ENCODE measurements at places on chromosomes 7 and 10.

GRCh38 chr10:113326160-113327111, 226.4 kb upstream of the HABP2 start:
- peak; percentile 92 for DNase-seq

GRCh38 chr10:20146004-20146403, 329.8 kb downstream of the PLXDC2 start:
- DNase-seq = no peak

DNA sequence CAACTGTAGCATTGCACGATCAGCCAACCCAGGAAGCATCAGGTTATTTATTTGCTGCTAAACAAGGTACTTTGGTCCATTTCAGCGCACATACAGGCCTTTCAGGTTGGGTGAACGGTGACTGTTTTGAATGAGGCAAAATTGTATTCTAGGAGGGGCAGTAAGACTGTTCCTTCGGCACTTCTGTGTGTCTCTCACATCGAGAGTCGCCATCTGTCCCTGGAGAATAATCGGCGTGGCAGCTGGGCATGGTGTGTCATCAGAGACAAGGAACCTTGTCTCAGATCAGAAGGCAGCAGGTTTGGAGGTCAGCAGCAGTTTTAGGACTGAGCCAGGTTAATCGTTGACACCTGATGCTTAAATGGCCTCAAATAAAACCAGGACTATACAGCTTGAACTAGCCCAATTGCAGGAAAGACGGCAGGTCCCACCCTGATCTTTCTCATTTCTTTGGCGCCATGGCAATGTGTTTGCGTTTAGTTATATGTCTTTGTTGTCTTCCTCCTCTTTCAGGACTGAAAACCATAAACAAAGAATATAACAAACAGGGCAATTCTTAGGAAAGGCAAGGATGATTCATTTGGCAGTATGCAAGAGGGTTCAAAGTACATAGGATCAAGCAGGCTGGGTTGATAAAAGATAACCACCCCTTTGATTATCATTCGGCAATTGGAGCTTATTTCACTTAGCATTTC, 92.0 kb upstream of the PRR15 start:
- no peak for DNase-seq

GRCh38 chr7:151342811-151343210, 1.2 kb downstream of the NUB1 start:
- no peak for DNase-seq

- DNase-seq = no peak
These were observed 98.3 kb upstream of the SEC61G start for GRCh38 chr7:54857294-54857693.

GRCh38 chr7:143973870-143974416, 19.3 kb downstream of the OR2F1 start:
- DNase-seq = no peak

- no peak for DNase-seq
These were observed 144.5 kb upstream of the PCBD1 start for GRCh38 chr10:71032887-71033286.

- peak; percentile 78 for DNase-seq
These were observed 461.5 kb upstream of the C7orf33 start for GRCh38 chr7:148129023-148129422.

DNA sequence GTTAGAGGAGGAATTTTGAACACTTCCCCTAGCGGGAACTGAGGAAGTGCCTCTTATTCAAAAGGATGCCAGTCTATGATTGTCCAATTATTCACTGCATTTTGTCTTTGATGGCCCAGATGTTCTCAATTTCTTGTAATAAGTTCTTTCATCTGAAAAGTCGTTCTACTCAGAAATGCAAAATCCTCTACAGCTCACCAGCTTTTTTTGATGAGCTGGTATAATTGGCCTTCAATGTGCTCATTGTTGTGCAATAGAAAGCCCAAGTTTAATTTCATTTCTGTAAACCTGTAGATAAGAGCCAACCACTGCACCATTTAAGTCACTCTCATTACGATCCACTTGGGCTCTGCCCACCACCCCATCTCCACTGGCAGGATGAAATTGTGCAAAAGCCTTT, 978.7 kb upstream of the AUTS2 start:
- DNase-seq = no peak

DNA sequence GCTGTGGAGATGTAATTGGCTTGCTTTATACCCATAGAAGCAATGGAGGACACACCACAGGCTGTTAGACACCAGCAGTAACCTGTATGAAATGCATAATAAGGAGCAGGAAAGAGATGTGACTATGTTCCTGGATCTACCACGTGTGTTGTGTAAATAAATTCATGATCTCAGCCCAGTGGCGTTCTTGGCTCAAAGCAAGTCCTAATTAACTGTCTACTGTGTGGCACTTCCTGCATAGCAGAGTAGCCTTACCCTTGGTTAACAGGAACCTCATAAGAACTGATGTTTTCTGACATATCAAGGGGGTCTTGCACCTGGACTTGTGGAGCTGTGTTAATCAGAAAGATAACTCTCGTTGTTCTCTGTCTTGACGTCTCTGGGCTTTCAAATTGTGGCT, 25.7 kb upstream of the FAM180A start:
- peak; percentile 96 for DNase-seq

DNA sequence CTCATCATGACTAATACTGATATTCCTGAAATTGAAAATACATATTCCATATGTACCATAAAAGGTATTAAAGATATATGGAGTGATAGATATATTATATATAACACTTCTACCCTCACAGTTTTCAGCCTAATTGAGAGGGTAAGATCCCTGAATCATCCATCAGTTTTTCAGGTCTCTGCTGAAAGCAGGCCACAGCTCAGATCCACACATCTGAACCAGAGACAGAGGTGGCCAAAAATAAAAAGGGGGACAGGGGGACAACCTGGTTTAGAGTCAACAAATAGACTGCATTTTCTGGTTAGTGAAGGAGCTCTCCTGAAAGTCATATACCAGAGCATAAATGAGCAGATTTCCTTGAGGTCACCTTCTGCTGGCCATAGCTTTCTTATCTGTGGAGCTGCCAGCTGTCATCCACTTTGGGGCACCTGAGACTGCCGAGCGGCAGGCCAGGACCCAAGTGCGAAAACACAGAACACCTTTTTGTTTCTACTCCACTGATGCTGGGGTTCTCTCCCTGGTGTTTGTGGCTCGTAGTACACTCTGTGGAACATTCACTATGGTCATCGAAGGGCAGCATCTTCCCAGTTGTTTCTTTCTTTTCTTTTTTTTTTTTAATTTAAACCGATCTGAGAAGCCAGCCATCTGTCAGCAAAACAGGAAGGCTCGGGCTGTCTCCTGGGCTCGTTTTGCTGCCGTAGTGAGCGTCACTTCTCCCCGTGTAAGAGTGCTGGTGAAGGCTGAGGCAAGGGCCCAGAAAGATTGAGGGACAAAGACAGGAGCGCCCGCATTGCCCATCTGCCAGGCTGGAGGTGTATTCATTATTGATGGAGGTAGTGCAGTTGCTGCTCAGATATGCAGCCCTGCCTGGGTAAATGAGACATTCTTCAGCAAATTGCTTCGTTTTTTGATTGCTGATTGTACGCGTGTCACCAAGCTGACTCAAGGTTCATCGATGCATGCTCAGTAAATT, 13.5 kb downstream of the IKZF1 start:
- DNase-seq = no peak

GRCh38 chr10:116848032-116848943, 1.0 kb upstream of the ENO4 start:
- DNase-seq = peak; percentile 42

GRCh38 chr10:73094986-73095480, 1.6 kb downstream of the P4HA1 start:
- DNase-seq = no peak

- peak; percentile 12 for DNase-seq
These were observed 44.8 kb downstream of the PALS2 start for GRCh38 chr7:24617957-24618616.

DNA sequence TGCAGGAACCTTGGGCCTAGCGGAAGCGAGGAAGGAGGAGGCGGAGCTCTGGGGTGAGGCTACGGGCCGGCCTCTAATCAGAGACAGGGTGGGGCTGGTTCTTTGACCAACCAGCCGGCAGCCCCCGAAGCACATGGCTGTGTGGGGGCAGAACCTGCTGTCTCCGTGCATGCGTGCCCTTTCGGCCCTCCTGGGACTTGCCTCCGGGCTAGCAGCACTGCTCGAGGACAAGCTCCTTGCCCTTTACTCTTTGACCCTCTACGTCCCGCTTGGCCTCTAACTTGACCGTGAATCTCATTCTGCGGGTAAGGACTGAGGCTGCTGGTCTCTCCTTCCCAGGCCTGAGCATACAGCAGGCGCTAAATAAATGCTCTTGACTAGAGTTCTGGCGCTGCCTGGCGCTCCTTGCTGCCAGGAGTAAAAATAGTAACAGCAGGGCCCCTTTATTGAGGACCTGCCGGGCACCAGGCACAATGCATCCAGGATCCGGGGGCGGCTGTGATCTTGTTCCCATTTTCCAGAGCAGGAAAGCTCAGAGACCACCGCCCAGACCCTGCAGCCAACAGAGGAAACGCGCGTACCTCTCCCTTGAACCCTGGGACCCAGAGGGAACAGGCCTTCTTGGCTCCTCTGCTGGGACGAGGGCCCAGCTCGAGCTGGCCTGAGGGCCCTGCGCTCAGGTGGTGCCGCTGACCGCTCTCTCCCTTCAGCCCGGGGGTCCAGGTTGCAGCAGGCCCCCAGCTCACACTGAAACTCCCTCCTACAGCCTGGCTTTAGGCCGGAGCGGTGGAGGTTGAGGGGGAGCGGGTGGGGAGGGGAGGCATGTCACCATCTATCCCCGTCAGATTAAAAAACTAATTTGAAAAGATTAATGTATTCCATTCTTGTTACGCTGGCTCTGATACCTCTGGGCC, 2.7 kb upstream of the COMTD1 start:
- DNase-seq = no peak

DNA sequence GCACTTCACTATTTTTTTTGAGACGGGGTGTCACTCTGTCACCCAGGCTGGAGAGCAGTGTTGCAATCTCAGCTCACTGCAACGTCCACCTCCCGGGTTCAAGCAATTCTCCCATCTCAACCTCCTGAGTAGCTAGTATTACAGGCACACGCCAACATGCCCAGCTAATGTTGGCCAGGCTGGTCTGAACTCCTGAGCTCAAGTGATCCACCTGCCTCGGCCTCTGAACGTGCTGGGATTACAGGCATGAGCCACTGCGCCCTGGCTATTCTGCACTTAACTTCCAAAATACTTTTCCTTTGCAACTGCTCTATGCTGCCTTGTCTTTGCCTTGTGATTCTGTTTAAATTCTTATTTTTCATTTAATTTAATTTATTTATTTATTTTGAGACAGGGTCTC, 67.0 kb upstream of the ZNF479 start:
- no peak for DNase-seq

DNA sequence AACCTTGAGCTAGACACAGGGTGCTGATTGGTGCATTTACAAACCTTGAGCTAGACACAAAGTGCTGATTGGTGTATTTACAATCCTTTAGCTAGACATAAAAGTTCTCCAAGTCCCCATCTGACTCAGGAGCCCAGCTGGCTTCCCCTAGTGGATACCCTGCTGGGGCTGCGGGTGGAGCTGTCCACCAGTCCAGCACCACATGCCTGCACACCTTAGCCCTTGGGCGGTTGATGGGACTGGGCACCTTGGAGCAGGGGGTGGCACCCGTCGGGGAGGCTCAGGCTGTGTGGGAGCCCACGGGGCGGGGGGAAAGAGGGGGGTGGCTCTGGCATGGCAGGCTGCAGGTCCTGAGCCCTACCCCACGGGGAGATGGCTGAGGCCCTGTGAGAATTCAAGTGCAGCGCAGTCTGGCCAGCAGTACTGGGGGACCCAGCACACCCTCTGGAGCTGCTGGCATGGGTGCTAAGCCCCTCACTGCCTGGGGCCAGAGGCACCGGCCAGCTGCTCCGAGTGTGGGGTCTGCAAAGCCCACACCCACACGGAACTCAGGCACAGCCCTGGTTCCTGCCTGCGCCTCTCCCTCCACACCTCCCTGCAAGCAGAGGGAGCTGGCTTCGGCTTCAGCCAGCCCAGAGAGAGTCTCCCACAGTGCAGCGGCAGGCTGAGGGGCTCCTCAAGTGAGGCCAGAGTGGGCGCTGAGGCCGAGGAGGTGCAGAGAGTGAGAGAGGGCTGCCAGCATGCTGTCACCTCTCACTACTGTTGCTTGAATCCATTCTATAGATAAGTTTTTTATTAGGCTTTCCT, 369.8 kb upstream of the SMIM30 start:
- DNase-seq = no peak

DNA sequence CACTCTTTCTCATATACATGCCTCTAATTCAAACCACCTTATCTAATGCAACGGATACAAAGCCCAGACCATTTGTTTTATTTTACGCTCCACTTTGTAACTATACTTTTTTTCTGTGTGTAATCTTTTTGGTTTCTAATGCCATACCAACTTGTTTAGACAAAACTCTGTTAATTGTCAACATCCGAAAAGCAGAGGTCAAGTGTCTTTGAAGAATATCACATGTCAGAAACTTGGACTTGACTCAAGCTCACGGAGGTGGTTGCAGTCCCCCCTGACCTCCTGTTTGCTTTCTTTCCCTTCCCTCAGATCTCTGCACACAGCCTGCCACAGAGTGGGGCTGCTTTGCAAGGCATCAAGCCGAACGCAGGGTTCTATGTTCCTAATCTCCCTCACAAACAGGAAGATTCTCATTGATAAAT, 698.9 kb downstream of the PARD3 start:
- DNase-seq = no peak

DNA sequence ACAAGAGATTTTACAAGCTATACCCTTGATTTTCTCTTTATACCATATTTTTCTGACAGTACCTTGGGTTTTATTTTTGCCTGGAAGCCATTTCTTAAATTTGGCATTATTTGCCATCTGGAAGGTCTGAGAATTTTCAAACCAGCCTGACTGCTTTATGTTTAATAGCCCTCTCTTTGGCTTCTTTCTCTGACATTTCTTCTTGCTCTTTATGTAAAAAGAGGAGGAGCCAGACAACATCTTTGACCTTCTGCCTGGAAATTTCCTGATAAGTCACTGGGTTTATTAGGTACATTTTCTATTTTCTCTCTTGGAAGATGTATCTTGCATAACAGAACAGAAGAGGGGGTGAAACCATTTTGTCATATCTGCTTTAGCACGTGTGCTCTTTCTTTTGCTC, 79.6 kb downstream of the LANCL2 start:
- DNase-seq = no peak

DNA sequence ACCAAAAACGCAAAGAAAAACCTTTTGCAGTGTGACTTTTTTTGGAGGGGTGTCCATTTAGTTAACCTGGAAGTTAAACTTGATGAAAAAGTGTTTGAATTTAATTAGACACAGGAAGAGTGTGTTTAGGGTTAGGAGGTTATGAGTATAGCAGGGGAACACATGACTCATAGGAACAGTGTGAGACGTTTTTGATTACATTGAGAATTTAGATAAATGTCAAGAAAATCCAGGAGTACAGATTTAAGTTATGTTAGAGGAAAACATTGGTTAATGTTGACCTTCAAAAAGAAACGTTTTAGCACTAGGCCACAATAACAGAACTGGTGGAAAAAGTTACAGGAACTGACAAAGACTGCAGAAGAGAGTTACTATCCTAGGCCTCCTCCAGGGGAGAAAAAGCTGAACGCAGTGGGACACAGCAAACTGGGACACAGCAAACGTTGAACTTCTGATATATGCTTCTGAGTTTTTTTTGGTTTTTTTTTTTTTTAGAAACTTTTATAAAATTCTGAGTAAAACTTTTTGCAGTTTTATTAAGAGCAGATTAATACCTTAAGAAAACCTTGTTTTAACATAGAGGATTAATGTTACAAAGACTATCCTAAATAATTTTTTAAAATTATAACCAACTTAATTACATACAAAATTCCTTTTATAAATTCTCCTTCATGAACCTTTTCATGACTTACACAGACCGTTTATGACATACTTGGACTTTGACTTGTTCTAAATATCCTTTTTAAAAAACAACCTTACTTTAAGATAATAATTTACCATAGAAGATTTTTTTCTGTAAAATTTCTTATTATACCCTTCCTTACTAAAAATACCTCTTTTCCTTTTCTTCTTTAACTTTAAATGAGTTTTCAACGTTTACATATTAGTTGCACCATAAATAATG, 22.2 kb downstream of the LANCL2 start:
- peak; percentile 57 for DNase-seq

Data from DMS53 (cell line).